Uterine smooth muscle cell (primary cell): ENCODE measurements at places on chromosomes 2 and 18. TPM values are rescaled to one million over a fixed set of nuclear protein-coding genes. Genes with fewer than 3 reads are reported as not detected.

TUBA4B gene
- 0.11 TPM in 1 of 2 replicates, not detected in the other for total RNA-seq

SLC66A2 gene
- 37.0 and 42.7 TPM in 2 replicates for total RNA-seq

BBS5 gene
- 6.0 and 6.6 TPM in 2 replicates for total RNA-seq

CXCR1 gene
- not detected in 2 replicates for total RNA-seq

PROC gene
- not detected in 2 replicates for total RNA-seq

MRPS9 gene
- 28.5 and 38.6 TPM in 2 replicates for total RNA-seq

DYTN gene
- total RNA-seq: not detected in 2 replicates

NR4A2 gene
- 0.11 and 0.25 TPM in 2 replicates for total RNA-seq

GREB1L gene
- 4.2 and 5.0 TPM in 2 replicates for total RNA-seq

GREB1 gene
- total RNA-seq: 1.8 and 3.0 TPM in 2 replicates

PID1 gene
- 5.3 and 5.7 TPM in 2 replicates for total RNA-seq

EVX2 gene
- under 0.01 and 0.11 TPM in 2 replicates for total RNA-seq

TRAK2 gene
- total RNA-seq: 63.4 and 68.9 TPM in 2 replicates

POTEJ gene
- not detected in 2 replicates for total RNA-seq

TMEFF2 gene
- total RNA-seq: 0.22 TPM in 1 of 2 replicates, not detected in the other

POTEI gene
- not detected in 2 replicates for total RNA-seq

MYO5B gene
- total RNA-seq: under 0.01 and 0.11 TPM in 2 replicates

WDR54 gene
- 51.6 and 103 TPM in 2 replicates for total RNA-seq

SERTAD2 gene
- total RNA-seq: 10.0 and 10.3 TPM in 2 replicates

LAMA3 gene
- total RNA-seq: 5.1 and 30.5 TPM in 2 replicates
